Left renal cortex interstitium (tissue), 4 donors: ENCODE measurements at places on chromosomes 5 and 9.

GRCh38 chr5:116650544-116650943 is 75.9 kb upstream of the SEMA6A start:
- no peak for DNase-seq

DNA sequence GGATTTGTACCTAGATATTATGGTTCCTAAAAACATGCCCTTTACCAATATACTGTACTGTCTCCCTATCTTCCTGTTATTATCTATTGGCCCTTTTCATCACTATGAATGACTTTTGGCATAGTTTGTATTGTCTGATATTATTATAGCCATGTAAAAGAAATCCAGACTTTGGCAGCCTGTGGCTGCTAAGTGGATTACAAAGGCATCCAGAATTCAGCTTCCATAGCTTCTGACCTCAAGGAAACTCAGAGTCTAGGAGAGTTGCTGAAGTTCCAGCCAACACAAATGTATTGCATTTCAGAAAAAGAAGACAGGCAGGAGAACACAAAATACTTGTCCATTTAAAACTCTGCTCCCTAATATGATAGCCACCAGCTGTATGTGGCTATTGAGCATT is 319.2 kb upstream of the MPDZ start:
- DNase-seq: no peak

- no peak for DNase-seq
Observed at GRCh38 chr5:111068213-111068612, 3.3 kb upstream of the TSLP start.

GRCh38 chr5:40755093-40755406 is 711 bp downstream of the TTC33 start:
- DNase-seq: peak; percentile 84
